HCT116 (cell line): ENCODE measurements at places on chromosomes 1 and 21. TPM values are rescaled to one million over a fixed set of nuclear protein-coding genes. Genes with fewer than 3 reads are reported as not detected.

- DNase-seq = no peak
- H3K4me3 ChIP-seq = no peak overlapping the region
- no peaks in the 10 kb centered on the region for H3K36me3 ChIP-seq
- no peaks in the 10 kb centered on the region for H3K27me3 ChIP-seq
Measured at GRCh38 chr1:17857996-17858395, 102.9 kb downstream of the ACTL8 start.

DNA sequence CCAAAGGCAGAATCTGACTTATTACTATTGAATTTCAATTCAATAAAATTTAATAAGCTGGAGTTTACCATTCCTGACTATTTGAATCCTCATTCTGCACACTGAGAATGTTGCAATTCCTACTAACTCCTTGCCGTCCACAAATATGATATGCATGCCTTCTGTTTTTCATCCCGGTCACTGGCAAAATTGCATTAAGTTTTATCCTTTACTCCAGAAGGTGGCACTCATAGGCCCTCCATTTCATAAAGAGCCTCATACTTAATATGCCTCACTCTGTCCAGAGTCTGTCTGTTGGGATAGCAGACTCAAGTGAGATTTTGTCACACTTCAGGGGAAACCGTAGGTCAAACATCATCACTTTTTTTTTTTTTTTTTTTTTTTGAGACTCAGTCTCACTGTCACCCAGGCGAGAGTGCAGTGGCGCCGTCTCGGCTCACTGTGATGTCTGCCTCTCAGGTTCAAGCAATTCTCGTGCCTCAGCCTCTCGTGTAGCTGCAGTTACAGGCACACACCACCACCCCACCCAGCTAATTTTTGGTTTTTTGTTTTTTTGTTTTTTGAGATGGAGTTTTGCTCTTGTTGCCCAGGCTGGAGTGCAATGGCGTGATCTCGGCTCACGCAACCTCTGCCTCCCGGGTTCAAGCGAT lies 27.3 kb downstream of the F11R start:
- peaks cover 90% of the 10 kb centered on the region for H3K4me1 ChIP-seq
- H3K36me3 ChIP-seq = peaks cover 7% of the 10 kb centered on the region; the same call in 1 of the 2 replicates
- no peak overlapping the region for H3K27ac ChIP-seq
- H3K4me3 ChIP-seq = no peak overlapping the region

DNA sequence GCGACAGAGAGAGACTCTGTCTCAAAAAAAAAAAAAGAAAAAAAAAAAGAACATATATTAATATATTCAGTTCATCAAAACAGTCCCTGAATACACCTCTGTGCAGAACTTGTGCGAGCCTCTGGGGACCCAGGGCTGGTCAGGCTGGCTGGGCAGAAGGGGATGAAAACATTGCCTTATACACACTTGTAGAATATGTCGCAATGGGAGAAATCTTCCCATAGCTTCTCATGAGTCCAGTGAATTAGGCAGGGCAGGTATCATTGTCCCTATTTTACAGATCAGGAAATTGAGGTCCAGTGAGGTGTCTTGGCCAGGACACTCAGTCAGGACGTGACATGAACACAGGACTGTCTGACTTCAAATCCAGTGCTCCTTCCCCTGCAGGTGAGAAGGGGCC lies 12.6 kb upstream of the WNT4 start:
- no peak overlapping the region for H3K27ac ChIP-seq
- no peaks in the 10 kb centered on the region for H3K4me1 ChIP-seq
- DNase-seq = no peak
- H3K4me3 ChIP-seq = no peak overlapping the region

GRCh38 chr1:16178596-16179497 lies 23.0 kb upstream of the EPHA2 start:
- H3K4me3 ChIP-seq = no peak overlapping the region
- H3K4me1 ChIP-seq = peaks cover 88% of the 10 kb centered on the region
- H3K36me3 ChIP-seq = no peaks in the 10 kb centered on the region
- no peaks in the 10 kb centered on the region for H3K27me3 ChIP-seq

MROH9 gene
- not detected for total RNA-seq

GRCh38 chr1:221011145-221011544 lies 131.9 kb downstream of the HLX start:
- no peaks in the 10 kb centered on the region for H3K4me1 ChIP-seq
- H3K27me3 ChIP-seq = no peaks in the 10 kb centered on the region
- no peak for DNase-seq
- no peaks in the 10 kb centered on the region for H3K36me3 ChIP-seq
- no peak overlapping the region for H3K4me3 ChIP-seq

GRCh38 chr1:41427916-41428737 lies 56.4 kb downstream of the EDN2 start:
- peaks cover 27% of the 10 kb centered on the region for H3K4me1 ChIP-seq
- H3K4me3 ChIP-seq = no peak overlapping the region
- DNase-seq = no peak
- H3K27me3 ChIP-seq = no peaks in the 10 kb centered on the region
- no peak overlapping the region for H3K27ac ChIP-seq

DNA sequence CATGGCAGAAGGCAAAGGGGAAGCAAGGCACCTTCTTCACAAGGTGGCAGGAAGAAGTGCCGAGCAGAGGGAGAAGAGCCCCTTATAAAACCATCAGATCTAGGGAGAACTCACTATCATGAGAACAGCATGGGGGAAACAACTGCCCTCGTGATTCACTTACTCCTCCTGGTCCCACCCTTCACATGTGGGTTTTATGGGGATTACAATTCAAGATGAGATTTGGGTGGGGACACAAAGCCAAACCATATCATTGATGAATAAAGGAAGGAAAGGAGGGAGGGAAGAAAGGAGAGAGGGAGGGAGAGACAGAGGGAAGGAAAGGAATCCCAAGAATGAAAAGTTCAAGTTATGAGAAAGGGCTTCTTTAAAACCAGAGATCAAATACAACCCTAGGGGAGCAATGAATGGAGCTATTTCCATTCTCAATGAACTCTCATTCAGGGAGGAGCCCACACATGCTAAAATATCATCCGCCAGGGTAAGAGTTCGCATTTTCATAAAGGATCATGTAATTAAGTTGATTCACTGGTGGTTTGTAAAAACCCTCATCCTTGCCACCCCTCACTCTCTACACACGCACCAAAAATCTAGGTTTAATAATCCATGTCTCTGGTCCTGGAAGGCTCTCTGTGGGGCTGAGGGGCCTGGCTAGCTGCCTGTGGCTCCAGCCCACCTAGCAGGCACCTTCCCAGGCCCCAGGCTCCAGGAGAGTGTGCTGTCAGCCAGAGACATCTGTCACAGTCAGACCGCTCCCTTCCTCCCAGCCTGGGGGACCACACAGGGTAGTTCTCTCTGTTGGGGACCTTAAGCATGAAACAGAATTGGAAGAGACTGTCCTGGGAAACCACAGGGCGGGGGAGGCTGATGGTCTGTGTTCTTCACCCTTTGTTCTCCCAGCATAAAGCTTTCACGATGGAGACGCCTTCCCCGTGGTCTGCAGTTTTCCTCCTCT lies 94.0 kb downstream of the CCDC185 start:
- H3K27me3 ChIP-seq = peaks cover 37% of the 10 kb centered on the region
- no peaks in the 10 kb centered on the region for H3K36me3 ChIP-seq
- no peak overlapping the region for H3K4me3 ChIP-seq

GRCh38 chr1:72285074-72285425 lies 2.7 kb upstream of the NEGR1 start:
- no peak overlapping the region for H3K27ac ChIP-seq
- H3K4me1 ChIP-seq = no peaks in the 10 kb centered on the region
- H3K36me3 ChIP-seq = no peaks in the 10 kb centered on the region
- DNase-seq = no peak
- H3K4me3 ChIP-seq = no peak overlapping the region
